ENCODE measurements at places on chromosomes 2 and 18. TPM values are rescaled to one million over a fixed set of nuclear protein-coding genes. Genes with fewer than 3 reads are reported as not detected.

The LYPD6B gene
- 79.1 TPM for total RNA-seq

DNA sequence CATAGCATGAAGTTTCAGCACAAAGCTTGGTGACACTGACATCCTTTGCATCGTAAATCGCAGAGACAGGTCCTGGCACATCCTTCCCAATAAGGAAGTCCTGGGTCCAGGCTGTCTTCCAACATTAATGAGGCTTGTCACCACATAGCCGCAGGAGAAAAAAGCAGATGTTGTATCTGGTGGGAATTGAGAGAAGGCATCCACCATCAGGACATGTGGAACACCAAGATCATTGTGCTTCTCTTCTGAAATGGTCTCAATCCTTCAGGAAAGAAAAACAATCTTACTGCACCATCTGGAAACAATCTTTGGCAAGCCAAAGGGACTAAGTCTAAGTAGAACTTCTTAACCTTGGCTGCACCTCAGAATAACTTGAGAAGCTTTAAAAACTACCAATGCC lies 119.0 kb upstream of the ARHGAP28 start:
- H3K4me1 ChIP-seq: no peaks in the 10 kb centered on the region
- no peaks in the 10 kb centered on the region for H3K36me3 ChIP-seq
- H3K27ac ChIP-seq: no peak overlapping the region
- no peak for DNase-seq
- no peaks in the 10 kb centered on the region for H3K27me3 ChIP-seq

GRCh38 chr2:189337656-189338055 lies 103.6 kb upstream of the WDR75 start:
- H3K36me3 ChIP-seq: peaks cover 14% of the 10 kb centered on the region
- peak; percentile 55 for DNase-seq
- peaks cover 31% of the 10 kb centered on the region for H3K4me1 ChIP-seq
- no peak overlapping the region for H3K27ac ChIP-seq
- H3K4me3 ChIP-seq: no peak overlapping the region

DNA sequence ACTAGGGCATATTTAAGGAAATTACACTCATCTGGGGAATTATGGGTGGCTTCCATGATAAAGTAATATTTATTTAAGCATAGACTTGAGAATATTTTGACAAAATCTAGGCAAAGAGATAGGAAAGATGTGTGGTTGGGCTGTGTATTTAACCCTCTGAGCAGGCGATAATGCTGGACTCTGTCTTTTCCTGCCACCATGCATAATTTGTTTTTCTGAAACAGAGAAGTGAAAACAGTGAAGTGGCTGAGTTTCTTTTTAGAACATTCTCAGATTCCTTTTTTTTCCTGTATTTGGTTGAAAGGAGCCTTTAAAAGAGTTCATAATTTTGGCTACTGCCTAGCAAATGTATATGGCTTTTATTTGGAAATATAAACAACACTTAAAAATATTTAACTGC lies 104.8 kb upstream of the CDH19 start:
- H3K4me3 ChIP-seq: no peak overlapping the region
- DNase-seq: no peak
- no peaks in the 10 kb centered on the region for H3K4me1 ChIP-seq

DNA sequence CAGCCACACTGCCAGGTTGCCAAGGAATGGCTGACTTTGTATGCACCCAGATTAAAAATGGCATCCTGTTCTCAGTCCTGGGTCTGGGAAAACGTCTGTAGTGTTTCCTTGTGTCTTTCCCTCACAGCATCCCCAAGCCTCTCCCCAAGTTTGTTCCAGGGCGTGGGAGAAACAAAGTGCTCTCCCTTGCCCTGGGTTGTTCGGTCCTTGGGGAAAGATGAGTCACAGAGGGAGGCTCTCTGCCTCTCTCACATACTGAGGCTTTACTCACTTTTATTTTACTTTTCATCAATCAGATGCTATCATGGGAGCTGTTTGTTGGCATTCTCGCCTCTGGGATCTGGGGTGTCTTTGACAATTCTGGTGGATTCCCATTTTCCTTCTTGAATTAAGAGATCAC lies 492.3 kb downstream of the XIRP2 start:
- no peak for DNase-seq
- H3K4me1 ChIP-seq: no peaks in the 10 kb centered on the region
- no peak overlapping the region for H3K27ac ChIP-seq
- no peaks in the 10 kb centered on the region for H3K27me3 ChIP-seq

The MDH1B gene
- total RNA-seq: 0.07 TPM

The FRZB gene
- not detected for total RNA-seq

DNA sequence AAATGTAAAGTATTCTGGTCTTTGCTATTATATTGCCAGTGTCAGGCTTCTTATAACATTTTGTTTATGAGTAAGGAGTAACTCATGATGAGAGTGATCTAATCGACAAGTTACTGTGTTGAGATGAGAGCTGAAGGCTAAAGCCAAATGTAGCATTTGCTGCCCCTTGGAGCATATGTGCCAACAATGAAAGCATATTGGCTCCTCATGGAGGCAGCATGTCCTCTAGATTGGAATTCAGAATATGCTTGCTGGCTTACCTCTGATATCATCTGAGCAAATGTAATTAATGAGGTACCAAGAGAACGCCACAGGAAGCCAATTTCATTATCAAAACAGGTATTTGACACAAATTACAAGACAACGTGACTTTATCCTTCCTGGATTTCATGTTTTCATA lies 781.1 kb upstream of the FSHR start:
- DNase-seq: no peak
- no peaks in the 10 kb centered on the region for H3K36me3 ChIP-seq
- H3K27me3 ChIP-seq: no peaks in the 10 kb centered on the region
- no peak overlapping the region for H3K27ac ChIP-seq

The PCBP1 gene
- 359 TPM for total RNA-seq

DNA sequence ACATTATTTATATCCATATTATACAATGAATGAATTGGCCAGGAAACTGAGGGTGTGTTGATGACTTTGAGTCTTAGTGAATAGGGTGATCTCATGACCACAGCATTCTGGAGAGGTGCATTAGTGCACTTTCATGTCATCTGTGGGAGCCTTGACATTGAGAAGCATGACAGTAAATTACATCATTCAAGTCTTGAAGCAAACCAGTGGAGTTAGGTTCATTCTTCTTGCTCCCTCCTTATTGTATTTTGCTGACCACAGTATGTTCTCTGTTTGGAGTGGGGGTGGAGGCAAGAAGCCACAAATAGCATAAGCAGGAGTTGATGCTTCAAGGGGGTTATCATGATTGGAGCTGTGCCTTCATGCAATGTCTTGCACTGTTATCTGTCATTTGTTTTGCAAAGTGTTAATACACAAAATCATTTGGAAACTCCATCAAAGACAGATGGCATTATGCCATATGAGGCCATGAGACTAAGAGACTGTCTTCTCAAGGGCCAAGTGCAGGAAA lies 680.2 kb downstream of the NYAP2 start:
- no peaks in the 10 kb centered on the region for H3K27me3 ChIP-seq
- peaks cover 59% of the 10 kb centered on the region for H3K4me1 ChIP-seq
- no peaks in the 10 kb centered on the region for H3K36me3 ChIP-seq
- peak overlapping the region; percentile 28 for H3K4me3 ChIP-seq

DNA sequence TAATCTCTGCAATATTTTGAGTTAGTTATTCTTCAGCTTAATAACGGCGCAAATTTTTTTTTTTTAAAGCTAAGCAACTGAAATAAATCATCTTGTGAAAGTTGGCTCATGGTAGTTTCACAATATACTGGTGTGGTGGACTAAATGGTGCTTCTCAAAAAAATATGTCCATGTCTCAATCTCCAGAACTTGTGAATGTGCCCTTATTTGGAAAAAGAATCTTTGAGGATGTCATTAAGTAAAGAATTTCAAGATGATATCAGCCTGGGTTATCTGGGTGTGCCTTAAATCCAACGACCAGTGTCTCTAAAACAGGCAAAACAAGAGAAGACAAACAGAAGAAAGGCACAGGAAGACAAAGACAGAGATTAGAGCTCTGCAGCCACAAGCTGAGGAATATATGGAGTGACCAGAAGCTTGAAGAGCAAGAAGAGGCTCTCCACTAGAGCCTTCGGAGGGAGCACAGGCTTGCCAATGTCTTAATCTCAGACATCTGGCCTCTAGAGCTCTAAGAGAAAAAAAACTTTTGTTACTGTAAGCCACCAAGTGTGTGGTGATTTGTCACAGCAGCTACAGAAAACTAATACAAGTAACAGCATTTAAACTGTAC lies 71.4 kb downstream of the HNMT start:
- DNase-seq: no peak
- H3K27ac ChIP-seq: no peak overlapping the region
- no peaks in the 10 kb centered on the region for H3K4me1 ChIP-seq
- no peaks in the 10 kb centered on the region for H3K36me3 ChIP-seq

DNA sequence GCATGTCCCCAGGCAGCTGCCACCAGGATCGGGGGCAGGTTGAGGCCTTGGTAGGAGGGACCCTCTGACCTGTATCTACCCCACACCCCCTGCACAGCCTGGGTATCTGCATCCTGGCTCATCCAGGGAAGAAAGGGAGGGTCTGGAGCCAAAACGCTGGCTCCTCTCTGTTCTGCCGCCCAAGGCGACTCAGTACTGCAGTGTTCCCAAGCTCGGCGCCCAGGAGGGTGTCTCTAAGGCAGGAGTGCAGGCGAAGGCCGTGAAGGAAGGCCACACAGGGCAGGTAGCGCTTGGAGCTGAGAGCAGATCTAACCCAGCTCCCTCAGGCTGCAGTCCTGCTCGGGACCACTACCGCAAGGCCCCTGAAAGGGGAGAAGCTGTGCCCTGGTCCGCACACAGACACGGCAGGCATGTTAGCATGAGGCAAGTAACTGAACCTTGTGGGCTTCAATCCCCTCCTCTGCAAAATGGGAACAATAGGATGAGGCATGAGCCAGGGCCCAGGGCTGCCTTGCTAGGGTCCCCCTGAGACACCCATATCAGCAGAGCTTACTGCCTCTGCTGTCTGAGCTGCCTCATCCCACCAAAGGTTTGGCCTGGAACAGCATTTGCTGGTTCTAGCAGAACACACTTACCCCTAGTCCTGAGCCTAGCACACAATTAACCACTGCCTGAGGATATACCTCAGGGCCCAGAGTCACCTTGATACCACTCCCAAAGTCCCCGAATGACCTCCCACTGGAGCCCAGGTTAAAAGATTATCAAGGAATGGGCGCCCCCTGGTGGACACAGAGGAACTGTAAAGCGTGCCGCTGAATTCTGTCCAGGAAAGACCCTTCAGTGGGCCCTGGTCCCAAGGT lies 6.5 kb downstream of the PTMA start:
- DNase-seq: no peak
- peaks cover 6% of the 10 kb centered on the region for H3K27me3 ChIP-seq
- H3K4me1 ChIP-seq: peaks cover 65% of the 10 kb centered on the region
- peak overlapping the region; percentile 87 for H3K27ac ChIP-seq
- H3K36me3 ChIP-seq: peaks cover 28% of the 10 kb centered on the region

- no peaks in the 10 kb centered on the region for H3K27me3 ChIP-seq
- H3K4me1 ChIP-seq: peaks cover 42% of the 10 kb centered on the region
- peak overlapping the region; percentile 79 for H3K4me3 ChIP-seq
These were observed 76.5 kb downstream of the STRN start for GRCh38 chr2:36889795-36890194.

The LYG1 gene
- 0.23 TPM for total RNA-seq

The APLF gene
- total RNA-seq: 1.8 TPM

The TMEM17 gene
- 4.4 TPM for total RNA-seq

- no peak for DNase-seq
- no peaks in the 10 kb centered on the region for H3K4me1 ChIP-seq
- H3K27ac ChIP-seq: no peak overlapping the region
- H3K4me3 ChIP-seq: no peak overlapping the region
- no peaks in the 10 kb centered on the region for H3K27me3 ChIP-seq
- H3K36me3 ChIP-seq: no peaks in the 10 kb centered on the region
These were observed 189.2 kb downstream of the OSR1 start for GRCh38 chr2:19169134-19169768.

The AQP12B gene
- not detected for total RNA-seq

The C2orf81 gene
- 0.92 TPM for total RNA-seq

DNA sequence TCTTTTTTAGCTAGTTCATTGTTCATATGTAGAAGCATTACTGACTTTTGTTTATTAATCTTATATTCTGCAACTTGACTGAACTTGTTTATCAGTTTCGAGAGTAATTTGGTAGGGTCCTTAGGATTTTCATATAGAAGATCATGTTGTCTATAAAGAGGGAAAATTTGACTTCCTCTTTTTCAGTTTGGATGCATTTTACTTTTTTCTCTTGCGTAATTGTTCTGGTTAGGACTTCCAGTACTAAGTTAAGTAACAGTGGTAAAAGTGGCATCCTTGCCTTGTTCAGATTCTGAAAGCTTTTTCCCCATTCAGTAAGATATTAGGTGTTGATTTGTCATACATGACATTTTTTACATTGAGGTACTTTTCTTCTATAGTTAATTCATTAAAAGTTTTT lies 726.0 kb downstream of the KCNJ3 start:
- no peak overlapping the region for H3K27ac ChIP-seq
- H3K27me3 ChIP-seq: no peaks in the 10 kb centered on the region
- no peaks in the 10 kb centered on the region for H3K4me1 ChIP-seq
- H3K4me3 ChIP-seq: no peak overlapping the region

The TRIP12 gene
- 259 TPM for total RNA-seq

GRCh38 chr2:107730898-107731297 lies 95.8 kb upstream of the RGPD4 start:
- H3K4me3 ChIP-seq: no peak overlapping the region
- no peak overlapping the region for H3K27ac ChIP-seq
- H3K4me1 ChIP-seq: no peaks in the 10 kb centered on the region
- DNase-seq: no peak

DNA sequence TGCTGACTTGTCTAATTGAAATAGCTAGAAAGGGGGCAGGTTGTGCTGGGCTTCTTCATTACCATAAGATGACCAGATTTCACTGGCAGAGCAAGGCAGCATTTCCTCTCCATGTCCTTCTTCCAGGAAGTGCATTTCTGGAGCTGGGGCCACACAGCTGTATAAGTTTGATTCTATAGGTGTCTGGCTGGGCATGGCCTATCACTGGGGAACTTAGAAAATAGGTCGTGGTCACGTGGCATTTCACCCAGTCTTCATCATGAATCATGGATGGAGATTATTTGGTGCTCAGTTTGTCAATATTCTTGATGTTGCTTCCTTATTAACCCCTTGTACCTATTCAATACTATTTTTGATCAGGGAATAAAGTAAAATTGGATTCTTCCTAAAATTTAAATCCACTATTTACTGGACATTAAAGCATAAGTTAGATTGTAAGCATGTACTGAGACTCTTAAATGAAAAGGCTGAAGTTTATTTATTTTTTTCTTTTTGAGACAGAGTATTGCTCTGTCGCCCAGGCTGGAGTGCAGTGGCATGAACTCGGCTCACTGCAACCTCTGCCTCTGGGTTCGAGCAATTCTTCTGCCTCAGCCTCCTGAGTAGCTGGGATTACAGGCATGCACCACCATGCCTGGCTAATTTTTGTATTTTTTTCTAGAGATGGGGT lies 49.5 kb upstream of the TMEM87B start:
- no peak overlapping the region for H3K27ac ChIP-seq
- H3K4me3 ChIP-seq: no peak overlapping the region
- peaks cover 23% of the 10 kb centered on the region for H3K27me3 ChIP-seq
- H3K4me1 ChIP-seq: no peaks in the 10 kb centered on the region
- H3K36me3 ChIP-seq: no peaks in the 10 kb centered on the region
- DNase-seq: no peak

All from HFFc6 (cell line).